ENCODE measurements at places on chromosomes 4 and X. TPM values are rescaled to one million over a fixed set of nuclear protein-coding genes. Genes with fewer than 3 reads are reported as not detected.

GRCh38 chr4:821181-821591, 4.7 kb downstream of the CPLX1 start:
- no peaks in the 10 kb centered on the region for H3K4me1 ChIP-seq
- H3K27ac ChIP-seq, result no peak overlapping the region
- peaks cover 88% of the 10 kb centered on the region for H3K27me3 ChIP-seq
- no peak overlapping the region for H3K4me3 ChIP-seq
- DNase-seq, result no peak

Gene MUC7
- not detected for total RNA-seq

Gene WDFY3
- 71.4 TPM for total RNA-seq

- no peak overlapping the region for H3K4me3 ChIP-seq
- H3K36me3 ChIP-seq, result peaks cover 6% of the 10 kb centered on the region
- no peak overlapping the region for H3K27ac ChIP-seq
Measured at GRCh38 chrX:98795636-98796035, 1614.4 kb downstream of the PCDH19 start.

- H3K27ac ChIP-seq, result no peak overlapping the region
- peaks cover 20% of the 10 kb centered on the region for H3K4me1 ChIP-seq
- DNase-seq, result no peak
- no peaks in the 10 kb centered on the region for H3K27me3 ChIP-seq
Measured at GRCh38 chrX:85018471-85018870, 14.8 kb downstream of the APOOL start.

Gene COL4A5
- 30.7 TPM for total RNA-seq

GRCh38 chr4:109044431-109044830, 258.0 kb downstream of the COL25A1 start:
- no peak for DNase-seq
- H3K27ac ChIP-seq, result no peak overlapping the region
- no peaks in the 10 kb centered on the region for H3K27me3 ChIP-seq

DNA sequence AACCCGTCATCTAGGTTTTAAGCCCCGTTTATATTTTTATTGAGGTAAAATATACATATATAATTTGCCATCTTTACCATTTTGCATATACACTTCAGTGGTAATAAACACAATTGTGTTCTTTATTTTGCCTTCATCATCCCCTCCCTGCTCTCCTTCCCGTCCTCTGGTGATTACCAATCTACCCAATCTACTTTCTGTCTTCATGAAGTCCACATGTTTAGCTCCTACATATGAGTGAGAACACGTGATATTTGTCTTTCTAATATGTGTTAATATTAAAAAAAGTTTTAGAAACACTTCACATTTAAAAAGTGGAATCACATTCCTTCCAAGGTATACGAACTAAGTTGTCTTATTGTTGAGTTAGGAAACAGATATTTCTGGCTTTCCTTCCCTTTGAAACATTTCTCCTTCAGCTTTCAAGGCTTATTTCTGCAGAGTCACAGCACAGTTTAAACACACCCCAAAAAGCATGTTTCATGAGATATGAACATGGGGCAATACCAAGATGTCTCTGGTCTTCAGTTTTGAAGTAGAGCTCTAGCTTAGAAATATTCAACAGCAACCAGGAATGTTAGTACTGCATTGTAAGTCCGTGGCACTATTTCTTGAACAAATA, 35.9 kb downstream of the GYPA start:
- no peaks in the 10 kb centered on the region for H3K36me3 ChIP-seq
- H3K4me3 ChIP-seq, result no peak overlapping the region
- no peaks in the 10 kb centered on the region for H3K27me3 ChIP-seq
- no peak overlapping the region for H3K27ac ChIP-seq
- DNase-seq, result no peak

- H3K4me3 ChIP-seq, result no peak overlapping the region
- H3K27me3 ChIP-seq, result no peaks in the 10 kb centered on the region
- no peaks in the 10 kb centered on the region for H3K4me1 ChIP-seq
- no peak for DNase-seq
Measured at GRCh38 chrX:49610718-49611310, 12.0 kb downstream of the GAGE1 start.

Gene AVPR2
- total RNA-seq, result not detected

- no peaks in the 10 kb centered on the region for H3K27me3 ChIP-seq
- H3K4me3 ChIP-seq, result peak within 1 kb of the TSS; percentile 85
- peak within 1 kb of the TSS; percentile 45 for H3K27ac ChIP-seq
- DNase-seq, result peak; percentile 77
Measured at GRCh38 chrX:48508400-48509244, at the start of gene PORCN. PORCN (plus strand) TSS chrX:48508992; CDS start chrX:48509821, 829 bp downstream.

Gene TEX11
- 0.18 TPM for total RNA-seq

- H3K27me3 ChIP-seq, result no peaks in the 10 kb centered on the region
- H3K27ac ChIP-seq, result no peak overlapping the region
- H3K36me3 ChIP-seq, result no peaks in the 10 kb centered on the region
- no peaks in the 10 kb centered on the region for H3K4me1 ChIP-seq
Measured at GRCh38 chr4:101501421-101501820, 154.1 kb upstream of the PPP3CA start.

Gene FMR1NB
- total RNA-seq, result not detected

DNA sequence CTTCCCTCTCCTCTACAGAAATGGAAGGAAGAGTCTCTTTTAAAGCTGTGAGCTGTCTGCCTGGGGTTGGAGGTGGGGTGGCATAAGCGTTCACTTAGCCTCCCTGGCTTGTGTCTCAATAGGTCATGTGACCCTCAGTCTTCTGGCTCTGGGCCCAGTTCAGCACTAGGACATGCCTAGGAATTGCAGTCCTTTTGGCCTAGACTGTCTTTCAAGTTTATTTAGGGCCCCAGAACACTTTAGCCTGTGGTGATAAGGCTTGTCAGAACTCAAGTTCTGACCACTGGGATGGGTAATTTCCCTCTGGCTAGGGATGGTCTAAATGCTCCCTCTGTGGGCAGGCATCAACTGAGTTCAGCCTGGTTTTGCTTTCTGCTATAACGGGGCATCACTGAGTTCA, 34.3 kb upstream of the ARMCX4 start:
- no peak for DNase-seq
- H3K4me3 ChIP-seq, result no peak overlapping the region
- no peak overlapping the region for H3K27ac ChIP-seq
- H3K27me3 ChIP-seq, result no peaks in the 10 kb centered on the region
- H3K36me3 ChIP-seq, result no peaks in the 10 kb centered on the region

- no peaks in the 10 kb centered on the region for H3K27me3 ChIP-seq
- DNase-seq, result no peak
- no peaks in the 10 kb centered on the region for H3K36me3 ChIP-seq
- H3K4me3 ChIP-seq, result no peak overlapping the region
- no peak overlapping the region for H3K27ac ChIP-seq
Measured at GRCh38 chr4:93174598-93174997, 654.0 kb upstream of the ATOH1 start.

- peaks cover 10% of the 10 kb centered on the region for H3K4me1 ChIP-seq
- peaks cover 7% of the 10 kb centered on the region for H3K36me3 ChIP-seq
- DNase-seq, result no peak
- peak overlapping the region; percentile 90 for H3K4me3 ChIP-seq
- H3K27me3 ChIP-seq, result no peaks in the 10 kb centered on the region
Measured at GRCh38 chr4:185424905-185425646, 688 bp downstream of the UFSP2 start.

Gene PDHA1
- total RNA-seq, result 246 TPM
